Stimulated activated CD8-positive, alpha-beta memory T cell treated with anti-CD3 and anti-CD28 coated beads, Interleukin-4, amount 100 ng/mL, for 24 hours (primary cell): ENCODE measurements at places on chromosomes 6 and 20.

- no peak for DNase-seq
These were observed 18.1 kb downstream of the BPI start for GRCh38 chr20:38321959-38322598.

DNA sequence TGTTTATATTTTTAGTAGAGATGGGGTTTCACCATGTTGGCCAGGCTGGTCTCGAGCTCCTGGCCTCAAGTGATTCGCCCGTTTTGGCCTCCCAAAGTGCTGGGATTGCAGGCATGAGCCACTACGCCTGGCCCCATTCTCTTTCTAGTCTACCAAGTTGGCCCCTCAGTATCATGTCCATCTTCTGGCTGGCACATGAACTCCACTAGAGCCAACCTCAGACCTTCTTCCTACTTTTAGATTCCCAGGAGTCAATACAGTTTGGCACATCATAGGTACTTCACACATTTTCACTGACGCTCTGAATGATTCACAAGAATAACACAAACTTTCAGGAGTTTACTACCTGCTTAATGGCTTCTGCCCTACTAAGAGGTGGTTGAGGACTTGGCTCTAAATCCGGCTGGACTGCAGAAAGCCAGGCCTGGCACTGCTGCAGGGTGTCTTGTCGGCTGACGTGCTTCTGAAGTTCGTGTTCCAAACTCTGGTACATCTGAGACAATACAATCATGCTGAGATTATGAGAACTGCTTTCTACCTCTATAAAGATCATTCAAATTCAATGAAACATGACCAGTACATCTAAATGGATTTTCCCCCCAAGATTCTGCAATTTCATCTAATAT is 293.3 kb downstream of the SYNE1 start:
- no peak for DNase-seq

DNA sequence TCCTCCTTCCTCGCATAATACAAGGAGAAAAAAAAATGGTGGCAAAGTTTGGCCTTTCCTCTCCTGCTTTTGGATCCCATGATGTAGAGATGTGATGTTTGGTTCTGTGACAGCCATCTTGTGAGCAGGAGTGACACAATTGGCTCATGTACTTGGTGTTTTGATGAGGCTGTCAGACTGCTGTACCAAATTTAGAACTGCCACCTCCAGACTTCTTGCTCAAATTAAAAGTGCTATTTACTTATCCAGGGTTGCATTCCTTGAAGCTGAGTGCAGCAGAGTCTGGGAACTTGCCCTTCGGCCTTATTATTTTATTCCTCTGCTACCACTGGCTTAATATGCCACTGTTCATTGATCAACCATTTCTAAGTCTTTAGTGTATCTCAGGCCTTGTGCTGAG is 21.9 kb downstream of the BCAS1 start:
- DNase-seq = no peak

GRCh38 chr6:89975991-89976693 is 81.9 kb downstream of the GJA10 start:
- no peak for DNase-seq

DNA sequence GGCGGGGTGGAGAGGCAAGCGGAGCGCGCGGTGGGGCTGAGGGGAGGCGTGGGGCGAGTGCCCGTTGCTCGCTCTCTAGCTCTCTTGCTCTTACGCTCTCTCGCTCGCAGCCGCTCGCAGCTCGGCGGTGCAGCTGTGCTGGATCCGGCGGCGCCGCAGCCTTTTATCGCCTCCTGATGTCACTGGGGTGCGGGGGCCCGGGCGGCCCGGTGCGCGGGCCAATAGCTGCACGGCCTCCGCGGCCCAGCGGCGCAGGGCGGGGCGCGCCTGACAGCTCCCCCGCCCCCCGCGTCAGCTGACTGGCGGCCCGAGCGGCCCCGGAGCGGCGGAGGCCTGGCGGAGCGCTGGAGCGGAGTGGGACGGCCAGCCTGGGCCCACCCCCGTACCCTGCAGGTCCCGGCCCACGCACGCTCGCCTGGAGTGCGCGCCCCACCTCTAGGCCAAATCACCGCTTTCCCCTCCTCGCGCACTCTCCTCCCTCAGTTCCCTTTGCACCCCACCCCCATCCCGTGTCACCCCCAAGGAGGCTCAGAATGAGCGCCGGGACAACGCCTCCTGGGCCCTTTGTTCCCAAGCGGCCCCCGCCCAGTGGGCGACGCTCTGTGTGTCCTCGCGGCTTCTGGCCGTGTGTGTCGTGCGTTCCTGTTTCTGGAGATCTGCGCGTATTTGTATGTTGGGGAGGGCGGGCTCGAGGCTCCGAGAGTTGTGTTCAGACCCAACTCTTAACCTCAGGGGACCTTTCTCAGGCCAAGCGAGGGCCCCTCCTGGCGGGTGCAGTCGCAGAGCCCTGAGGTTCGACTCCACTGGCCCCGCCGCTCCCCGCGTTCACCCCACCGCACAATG is at the start of gene MAFB:
TSS of gene MAFB (minus strand) at position 137 of the 843 bp plus-strand sequence. CDS start 386 bp downstream, outside the sequence.
- DNase-seq = peak; percentile 49

GRCh38 chr20:10228330-10228729 is 9.7 kb downstream of the SNAP25 start:
- DNase-seq = no peak

GRCh38 chr6:41713159-41713649 is 22.2 kb downstream of the TFEB start:
- DNase-seq = no peak

DNA sequence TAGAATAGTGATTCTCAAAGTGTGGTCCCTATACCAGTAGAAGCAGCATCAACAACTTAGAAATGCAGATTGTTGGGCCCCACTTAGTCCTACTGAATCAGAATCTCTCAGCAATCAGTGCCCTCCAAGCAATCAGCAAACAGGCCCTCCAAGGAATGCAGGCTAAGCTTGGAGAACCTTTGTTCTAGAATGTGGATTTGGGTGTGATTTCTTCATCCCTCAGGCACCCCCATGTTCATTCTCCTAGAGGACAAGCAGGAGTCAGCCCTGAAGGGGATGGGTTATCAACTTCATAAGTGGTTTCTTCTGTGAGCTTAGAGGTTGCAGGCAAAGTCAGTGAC is 40.5 kb upstream of the TAF8 start:
- DNase-seq = no peak

GRCh38 chr6:163825033-163825432 is 410.5 kb downstream of the QKI start:
- no peak for DNase-seq

GRCh38 chr6:41406728-41407489 is 71.5 kb downstream of the NCR2 start:
- no peak for DNase-seq

- no peak for DNase-seq
These were observed 622.4 kb upstream of the FLRT3 start for GRCh38 chr20:14959506-14960475.

GRCh38 chr20:21826976-21827375 is 121.5 kb downstream of the PAX1 start:
- DNase-seq = no peak

DNA sequence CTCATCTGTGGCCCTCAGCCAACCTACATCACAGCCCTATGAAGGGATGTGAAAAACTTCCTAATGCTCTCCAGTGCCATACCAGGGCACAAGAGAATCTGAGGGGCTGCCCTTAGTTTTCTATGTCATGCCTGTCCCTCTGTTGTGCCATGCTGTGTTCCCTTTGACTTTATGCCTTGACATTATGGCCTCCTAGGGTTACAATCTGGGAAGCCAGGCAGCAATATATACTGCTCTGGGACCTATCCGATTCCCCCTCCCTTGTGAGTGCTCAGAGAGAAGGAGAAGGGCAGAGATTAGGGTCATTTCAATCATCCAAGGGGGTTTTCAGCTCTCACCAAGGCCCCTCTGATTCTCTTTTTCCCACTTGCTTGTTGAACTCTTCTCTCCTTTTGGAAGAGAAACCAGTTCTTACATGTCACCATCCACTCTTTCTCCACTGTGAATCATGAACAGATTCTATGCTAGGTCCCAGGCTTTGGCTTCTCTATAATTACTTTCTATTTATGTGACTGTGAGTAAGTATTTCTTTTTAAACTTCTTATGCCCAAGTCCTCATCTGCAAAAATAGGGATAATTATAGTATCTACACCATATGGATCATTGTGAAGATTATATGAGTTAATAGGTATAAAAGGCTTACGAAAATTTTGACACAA is 14.2 kb upstream of the FRK start:
- DNase-seq = no peak

- no peak for DNase-seq
These were observed 108.0 kb upstream of the TMEM170B start for GRCh38 chr6:11429577-11429976.

- no peak for DNase-seq
These were observed 15.5 kb downstream of the ULBP3 start for GRCh38 chr6:150053450-150053849.

DNA sequence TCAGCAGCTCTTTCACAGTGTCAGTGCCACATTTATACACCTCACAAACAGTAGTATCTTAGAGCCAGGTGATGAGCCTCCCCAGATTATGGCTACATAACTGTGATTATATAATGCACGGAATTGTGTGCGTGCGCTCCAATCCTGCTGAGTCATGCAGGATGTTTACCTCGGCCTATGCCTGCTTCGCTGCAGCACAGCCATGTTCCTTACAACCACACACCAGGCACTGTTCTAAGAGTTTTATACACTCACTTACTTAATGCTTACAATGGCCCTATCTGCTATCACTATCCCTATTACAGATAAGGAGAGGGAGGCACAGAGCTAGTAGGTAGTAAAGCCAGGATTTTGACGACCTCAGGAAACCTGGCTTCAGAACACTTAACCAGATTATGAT is 7.3 kb downstream of the ZKSCAN3 start:
- DNase-seq = no peak

- no peak for DNase-seq
These were observed 41.2 kb upstream of the BHLHE23 start for GRCh38 chr20:63047946-63048345.

GRCh38 chr6:4957521-4958231 is 46.2 kb downstream of the RPP40 start:
- DNase-seq = no peak

- DNase-seq = no peak
These were observed 43.2 kb downstream of the RANBP9 start for GRCh38 chr6:13668291-13668928.
